Activated CD4-positive, alpha-beta T cell treated with anti-CD3 and anti-CD28 coated beads, Interleukin-10, Interleukin-2, amounts not matched to agents 100 ng/mL and 50 ng/mL, durations not matched to agents 16 hours and 8 hours (primary cell): ENCODE measurements at places on chromosomes 5 and 9.

DNA sequence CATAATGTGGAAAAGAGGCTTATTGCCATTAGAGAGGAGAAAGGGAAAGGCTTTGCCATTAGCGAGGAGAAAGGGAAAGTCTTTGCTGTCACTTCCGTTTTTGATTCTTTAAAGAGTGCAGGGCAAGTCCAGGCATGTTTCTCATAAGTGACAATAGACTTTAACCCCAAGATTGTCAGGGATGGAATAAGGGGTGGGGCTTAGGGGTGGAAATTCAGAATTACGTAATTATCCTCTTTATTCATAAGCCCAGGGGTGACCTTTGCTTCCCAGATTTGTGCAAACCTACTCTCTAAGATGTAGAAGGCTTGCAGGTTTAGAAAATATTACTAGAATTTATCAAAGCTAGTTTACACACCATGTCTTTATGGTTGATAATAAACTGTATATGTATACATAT, 2.3 kb upstream of the PLK2 start:
- DNase-seq, result no peak

- DNase-seq, result peak; percentile 73
Observed at GRCh38 chr9:99058964-99059921, 45.7 kb upstream of the TGFBR1 start.

- peak; percentile 67 for DNase-seq
Observed at GRCh38 chr9:83706676-83707517, 861 bp downstream of the UBQLN1 start.

DNA sequence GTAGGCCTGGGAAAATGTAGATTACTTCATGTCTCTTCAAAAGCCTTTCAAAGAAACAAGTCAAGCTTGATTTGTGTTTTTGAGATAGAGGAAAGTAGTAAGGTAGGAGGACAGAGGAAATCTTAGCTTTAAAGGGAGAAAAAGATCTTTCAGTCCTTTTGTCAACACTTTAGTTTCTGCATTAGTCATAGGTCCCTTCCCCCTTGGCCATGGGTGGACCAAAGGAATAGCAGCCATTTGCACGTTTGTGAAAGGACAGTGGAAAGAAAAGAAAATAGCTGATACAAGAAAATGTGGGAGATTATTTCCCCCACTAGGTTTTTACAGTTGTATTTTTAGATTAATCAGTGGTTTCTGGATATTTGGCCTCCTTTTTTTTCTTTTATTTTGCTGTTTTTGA, 121.9 kb upstream of the GRHPR start:
- peak; percentile 41 for DNase-seq

DNA sequence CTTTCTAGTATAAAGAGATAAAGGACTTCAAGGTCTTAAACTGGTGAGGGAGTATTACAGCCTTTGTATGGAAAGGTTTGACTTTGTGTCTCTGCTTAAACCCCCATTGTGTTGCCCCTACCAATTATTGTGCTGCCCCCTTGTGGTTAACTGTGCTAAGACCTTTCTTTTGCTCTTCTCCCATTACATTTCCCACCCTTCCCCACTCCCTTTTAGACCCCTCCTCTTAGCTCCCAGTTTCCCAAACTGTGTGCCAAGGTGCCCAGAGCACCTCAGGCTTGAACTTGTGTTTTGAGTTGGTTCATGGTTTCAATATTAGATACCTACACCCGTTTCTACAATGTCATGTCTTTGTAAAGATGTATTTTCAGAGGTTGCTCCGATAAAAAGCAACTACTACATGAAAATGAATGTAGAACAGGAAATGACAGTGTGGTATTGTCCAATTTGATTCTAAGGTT, 2.9 kb downstream of the JAK2 start:
- DNase-seq, result peak; percentile 77

DNA sequence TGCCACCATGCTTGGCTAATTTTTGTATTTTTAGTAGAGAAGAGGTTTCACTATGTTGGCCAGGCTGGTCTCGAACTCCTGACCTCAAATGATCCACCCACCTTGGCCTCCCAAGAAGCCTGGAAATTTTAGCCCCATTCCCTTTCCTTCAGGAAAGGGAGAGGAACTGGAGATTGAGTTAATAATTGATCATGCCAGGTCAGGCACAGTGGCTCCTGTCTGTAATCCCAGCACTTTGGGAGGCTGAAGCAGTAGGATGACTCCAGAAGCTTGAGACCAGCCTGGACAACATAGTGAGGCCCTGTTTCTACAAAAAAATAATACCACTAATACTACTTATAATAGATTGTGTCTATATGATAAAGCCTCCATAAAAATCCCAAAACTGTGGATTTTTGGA, 124.6 kb downstream of the UNC13B start:
- DNase-seq, result no peak

- no peak for DNase-seq
Observed at GRCh38 chr9:81635521-81636254, 53.7 kb downstream of the TLE1 start.

- DNase-seq, result no peak
Observed at GRCh38 chr9:74122661-74123060, 374.5 kb upstream of the RORB start.

DNA sequence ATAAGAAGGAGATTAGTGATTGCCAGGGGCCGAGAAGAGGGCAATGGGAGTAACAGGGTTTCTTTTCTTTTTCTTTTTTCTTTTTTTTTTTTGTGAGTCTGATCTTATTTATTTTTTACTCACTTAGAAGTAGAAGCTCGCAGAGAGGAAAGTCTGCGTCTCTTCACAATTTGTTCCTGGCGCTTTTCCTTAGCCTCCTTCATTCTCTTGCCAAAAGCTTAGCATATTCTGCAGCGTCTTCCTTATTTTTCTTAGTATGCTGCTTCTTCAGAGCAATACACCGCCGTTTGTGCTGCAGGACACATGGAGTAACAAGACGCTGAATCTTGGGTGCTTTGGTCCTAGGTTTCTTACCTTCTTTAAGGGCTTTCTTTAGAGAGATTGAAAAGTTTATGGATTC, 30.3 kb upstream of the DENND4C start:
- DNase-seq, result no peak

DNA sequence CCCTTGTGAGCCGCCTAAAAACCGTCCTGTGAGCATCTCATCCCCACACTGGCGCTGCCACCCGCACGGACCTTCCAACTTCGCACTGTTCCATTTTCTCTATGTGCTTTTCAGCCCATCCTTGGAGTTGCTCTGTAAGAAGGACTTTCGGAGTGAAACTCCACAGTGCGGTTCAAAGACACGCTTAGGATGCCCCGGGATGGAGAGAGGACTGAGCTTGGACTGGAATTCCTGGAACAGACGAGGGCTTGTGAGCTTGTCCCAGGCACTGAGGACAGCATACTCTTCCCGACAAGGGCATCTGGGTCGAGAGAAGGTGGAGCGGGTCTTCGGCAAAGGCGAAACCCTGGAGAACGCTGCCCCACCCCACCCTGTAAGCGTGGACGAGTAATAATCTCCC, 187.8 kb downstream of the MEF2C start:
- no peak for DNase-seq

DNA sequence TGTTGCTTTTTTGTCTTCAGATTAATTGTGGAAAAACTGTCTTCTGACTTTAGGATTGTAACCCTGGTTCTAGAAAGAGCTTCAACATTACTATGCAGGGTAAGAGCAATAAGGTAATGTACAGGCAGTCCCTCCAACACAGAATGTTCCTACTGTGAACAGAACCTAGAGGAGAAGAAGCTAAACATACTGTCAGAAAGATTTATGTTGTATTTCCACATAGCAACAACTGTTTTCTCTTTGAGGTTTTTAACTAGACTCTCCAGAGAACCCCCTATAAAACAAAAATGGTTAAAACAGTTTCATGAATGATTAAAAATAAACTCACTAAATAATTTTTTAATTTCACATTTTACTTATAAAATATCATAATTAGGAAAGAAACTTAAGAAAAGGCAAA, 64.3 kb upstream of the NAA35 start:
- no peak for DNase-seq

DNA sequence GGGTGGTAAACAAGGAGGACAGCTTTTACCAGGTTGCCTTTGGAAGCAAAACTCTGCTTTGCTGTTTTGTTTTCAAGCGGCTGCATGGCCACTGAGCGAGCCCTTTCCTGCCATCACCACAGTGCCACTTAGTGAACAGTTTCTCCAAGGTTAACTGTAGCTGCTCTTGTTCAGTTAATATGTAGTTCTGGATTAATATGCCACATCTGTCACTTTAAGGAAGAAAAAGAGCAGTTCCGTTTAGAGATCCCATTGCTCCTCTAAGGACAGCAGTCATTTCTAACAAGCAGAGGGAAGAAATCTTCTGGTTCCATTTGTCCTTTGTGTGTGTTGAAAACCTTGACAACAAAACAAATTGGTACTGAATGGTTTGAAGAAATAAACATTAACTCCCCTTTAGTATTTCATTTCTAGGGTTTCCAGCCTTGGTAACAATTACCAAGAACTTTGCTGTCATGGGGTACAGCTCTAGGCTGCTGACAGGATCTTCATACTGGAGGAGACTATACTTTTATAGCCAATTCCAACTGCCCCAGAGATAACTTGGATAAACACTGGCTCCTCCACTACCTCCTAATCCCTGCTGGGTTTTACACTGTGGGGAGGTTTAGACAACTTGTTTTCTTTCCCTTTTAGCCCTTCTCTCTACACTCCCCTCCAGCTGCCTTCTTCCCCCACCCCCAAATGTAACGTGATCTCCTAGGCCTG, 10.3 kb upstream of the ABL1 start:
- no peak for DNase-seq

- DNase-seq, result no peak
Observed at GRCh38 chr5:60613826-60614225, 86.1 kb downstream of the DEPDC1B start.

- DNase-seq, result no peak
Observed at GRCh38 chr5:169020102-169020501, 280.8 kb downstream of the SLIT3 start.

- DNase-seq, result no peak
Observed at GRCh38 chr9:98318834-98319478, 63.5 kb upstream of the TBC1D2 start.

DNA sequence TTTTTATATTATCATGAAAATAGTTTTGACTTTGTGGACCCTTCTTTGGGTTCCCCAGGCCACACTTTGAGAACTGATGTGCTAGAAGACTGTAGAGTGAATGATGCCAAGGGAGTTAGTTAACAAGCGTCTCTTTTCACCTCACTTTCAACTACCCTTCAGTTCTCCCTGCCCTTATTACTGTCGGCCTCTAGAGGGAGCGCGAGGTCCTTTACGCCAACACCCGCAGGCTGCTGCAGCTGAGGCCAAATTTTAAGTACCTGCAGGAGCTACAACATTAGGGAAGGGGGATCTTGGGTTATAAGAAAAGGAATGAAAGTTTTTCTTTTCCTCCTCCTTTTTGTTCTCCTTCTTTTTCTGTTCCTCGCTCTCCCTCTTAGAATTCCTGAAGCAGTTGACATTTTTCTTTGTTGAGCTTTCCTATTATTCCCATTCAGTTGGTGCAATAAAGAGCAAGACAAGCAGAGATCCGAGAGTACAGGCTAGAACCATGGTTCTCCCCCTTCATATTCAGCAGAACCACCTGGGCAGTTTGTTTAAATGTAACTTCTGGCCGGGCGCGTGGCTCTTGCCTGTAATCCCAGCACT, 84.0 kb downstream of the ZFAND5 start:
- peak; percentile 76 for DNase-seq

DNA sequence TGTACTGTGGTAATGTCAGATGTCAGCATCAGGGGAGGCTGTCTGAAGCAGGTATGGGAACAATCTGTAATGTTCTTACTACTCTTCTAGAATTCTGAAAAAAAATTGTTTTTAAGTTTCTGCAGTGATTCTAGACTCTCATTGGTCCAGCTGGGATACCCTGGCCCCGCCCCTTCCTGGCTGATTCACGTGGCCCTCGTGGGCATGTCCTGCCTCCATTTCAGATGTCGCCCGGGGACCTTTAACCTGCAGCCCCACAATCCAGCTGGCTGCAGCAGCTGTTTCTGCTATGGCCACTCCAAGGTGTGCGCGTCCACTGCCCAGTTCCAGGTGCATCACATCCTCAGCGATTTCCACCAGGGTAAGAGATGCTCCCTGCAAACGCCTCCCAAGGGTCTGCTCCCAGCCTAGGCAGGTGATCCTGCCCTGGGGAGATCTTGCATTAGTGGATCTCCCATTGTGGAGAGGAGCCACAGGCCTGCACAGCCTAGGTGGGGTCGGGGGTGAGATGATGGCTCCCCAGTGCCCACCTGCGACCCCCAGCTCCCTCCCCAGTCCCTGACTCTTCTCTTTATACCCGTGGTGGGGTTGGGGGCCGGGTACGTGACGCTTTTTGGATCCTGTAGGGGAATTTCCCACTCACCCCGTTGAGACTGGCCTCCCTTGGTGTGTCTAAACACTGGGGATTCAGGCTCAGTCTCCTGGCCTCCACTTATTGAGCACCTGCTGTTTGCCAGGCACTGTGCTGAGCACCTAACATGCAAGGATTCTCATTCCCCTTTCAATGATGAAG, 36.5 kb downstream of the LAMC3 start:
- DNase-seq, result peak; percentile 35

DNA sequence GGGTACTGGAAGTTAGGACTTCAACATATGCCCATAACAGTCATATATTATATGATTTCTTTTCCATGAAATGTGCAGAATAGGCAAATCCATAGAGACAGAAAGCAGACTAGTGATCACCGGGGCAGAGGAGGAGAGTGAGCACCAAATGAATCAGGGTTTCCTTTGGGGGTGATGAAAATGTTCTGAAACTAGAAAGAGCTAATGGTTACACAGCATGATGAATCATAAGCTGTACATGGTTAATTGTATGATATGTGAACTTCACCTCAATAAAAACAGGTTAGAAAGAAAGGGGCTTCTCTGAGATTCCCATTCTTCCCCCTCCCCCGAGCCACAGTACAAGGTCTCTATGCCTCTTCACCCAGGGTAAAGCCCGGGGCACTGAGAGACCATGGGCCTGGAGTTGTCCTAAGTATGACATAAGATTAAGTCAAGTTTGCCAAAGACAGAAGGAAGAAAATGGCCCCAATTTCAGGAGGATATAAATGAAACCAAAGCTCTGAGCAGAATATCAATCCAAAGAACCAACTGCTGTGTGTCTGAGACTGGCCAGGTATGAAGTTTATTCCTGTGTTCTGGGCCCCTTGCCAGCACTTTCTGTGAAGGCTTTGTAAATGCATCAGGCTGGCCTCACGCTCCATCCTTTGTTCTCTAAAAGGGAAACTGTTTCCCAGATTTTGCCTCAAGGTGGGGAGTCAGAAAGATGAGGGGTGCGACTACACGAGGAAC, 243.8 kb downstream of the CDK5RAP2 start:
- peak; percentile 49 for DNase-seq

GRCh38 chr9:26181836-26182235, 503.6 kb upstream of the TUSC1 start:
- no peak for DNase-seq

DNA sequence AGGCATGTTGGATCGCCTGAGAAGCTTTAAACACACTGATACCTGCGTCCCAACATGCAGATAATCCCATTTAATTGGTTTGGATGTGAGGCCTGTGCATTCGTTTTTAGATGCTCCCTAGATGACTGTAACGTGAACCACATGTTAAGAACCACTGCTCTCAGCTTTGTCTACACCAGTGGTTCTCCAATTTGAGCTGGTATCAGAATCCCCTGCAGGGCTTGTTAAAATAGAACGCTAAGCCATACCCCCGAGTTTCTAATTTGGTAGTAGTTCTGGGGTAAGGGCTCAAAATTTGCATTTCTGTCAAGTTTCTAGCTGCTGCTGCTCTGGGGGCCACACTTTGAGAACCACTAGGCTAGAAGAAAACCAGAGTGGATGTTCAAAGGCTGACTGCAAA, 74.7 kb downstream of the S1PR3 start:
- DNase-seq, result no peak

- no peak for DNase-seq
Observed at GRCh38 chr9:122065923-122066629, 27.0 kb downstream of the TTLL11 start.
